ENCODE measurements at places on chromosomes 12 and 14. TPM values are rescaled to one million over a fixed set of nuclear protein-coding genes. Genes with fewer than 3 reads are reported as not detected.

The LRTM2 gene
- polyA plus RNA-seq: not detected

The CRADD gene
- 13.0 TPM for polyA plus RNA-seq

DNA sequence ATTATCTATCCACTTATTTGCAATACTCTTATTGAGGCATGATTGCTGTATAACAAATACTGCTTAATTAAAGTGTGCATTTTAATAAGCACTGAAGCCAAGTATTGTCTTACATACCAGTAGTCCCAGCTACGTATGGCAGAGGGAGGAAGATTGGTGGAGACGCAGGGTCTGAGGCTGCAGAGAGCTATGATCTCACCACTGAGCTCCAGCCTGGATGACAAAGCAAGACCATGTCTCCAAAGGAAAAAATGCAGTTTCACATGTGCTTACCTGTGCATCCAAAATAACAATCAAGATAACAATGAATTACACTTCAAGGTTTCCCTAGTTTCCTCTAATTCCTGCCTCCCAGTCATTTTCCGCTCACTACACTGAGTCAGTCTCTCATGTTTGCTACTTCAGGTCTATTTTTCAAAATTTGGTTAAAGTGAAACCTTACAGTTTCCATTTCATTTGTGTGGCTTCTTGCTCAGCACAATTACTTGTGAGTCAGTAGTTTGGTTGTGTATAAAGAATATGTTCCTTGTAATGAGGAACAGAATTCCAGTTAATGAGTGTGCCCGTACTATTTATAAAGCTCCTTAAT is 1250.1 kb downstream of the TMEM121 start:
- DNase-seq: no peak

DNA sequence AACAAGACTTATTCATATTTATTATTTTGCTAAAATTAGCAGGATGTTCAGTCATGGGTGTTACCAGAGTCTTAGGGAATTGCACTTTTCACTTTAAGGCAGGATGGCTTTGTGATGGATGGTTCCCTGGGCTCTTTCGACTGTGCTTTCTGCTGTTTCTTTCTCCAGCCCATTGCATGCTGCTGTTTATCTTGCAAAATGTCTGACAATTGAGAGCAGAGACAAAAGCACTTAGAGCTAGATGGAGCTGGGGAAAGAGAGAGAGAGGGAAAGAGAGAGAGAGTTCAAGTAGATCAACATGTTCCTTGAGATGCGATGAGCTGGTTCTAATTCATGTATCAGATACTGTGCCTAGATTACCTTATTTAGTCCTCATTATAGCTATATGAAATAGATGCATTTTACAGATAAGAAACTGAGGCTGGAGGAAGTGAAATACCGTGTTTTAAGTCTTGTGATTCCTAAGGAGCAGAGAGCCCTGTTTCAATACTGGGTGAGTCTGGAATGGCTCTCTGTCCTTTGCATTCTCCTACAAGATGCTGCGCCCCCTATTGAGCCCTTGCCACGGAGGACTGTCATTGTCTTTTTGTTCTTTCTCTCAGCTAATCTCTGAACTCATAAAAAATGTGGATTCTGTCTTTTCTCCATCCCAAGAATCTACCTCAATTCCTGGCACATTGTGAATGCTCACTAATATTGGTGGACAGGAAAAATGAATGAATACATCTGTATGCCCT is 227.9 kb downstream of the ALG10B start:
- DNase-seq: no peak

- no peak for DNase-seq
Observed at GRCh38 chr12:26358651-26359050, 163.3 kb downstream of the SSPN start.

The LRP6 gene
- polyA plus RNA-seq: 5.2 TPM

The CCDC60 gene
- not detected for polyA plus RNA-seq

DNA sequence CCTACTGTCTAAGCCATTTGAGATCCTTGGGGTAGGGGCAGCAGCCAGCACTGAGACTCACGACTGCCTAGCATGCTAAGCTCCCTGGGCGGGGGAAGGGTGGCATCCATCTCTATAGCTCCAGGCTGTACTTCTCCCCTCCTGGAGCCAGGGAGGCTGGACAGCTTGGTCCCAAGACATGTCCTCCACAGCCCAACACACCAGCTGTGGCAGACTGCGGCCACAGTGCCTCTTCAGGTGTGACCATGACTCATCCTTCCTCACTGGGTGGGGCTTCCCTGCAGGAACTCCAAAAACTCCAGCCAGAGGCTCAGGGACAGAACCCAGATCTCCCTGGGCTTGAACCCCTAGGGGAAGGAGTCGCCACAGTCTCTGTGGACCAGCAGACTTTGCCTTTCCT is 193.9 kb downstream of the GPHN start:
- DNase-seq: no peak

GRCh38 chr12:88982694-88983093 is 369.6 kb downstream of the DUSP6 start:
- DNase-seq: no peak
